ENCODE measurements at places on chromosomes 12 and 14. TPM values are rescaled to one million over a fixed set of nuclear protein-coding genes. Genes with fewer than 3 reads are reported as not detected.
A peak's percentile ranks its signal among the peaks of the same experiment; 100 is the strongest.

FOXG1 gene
- total RNA-seq = not detected

SLC17A8 gene
- not detected for total RNA-seq

- no peak overlapping the region for H3K4me3 ChIP-seq
- no peak overlapping the region for H3K27ac ChIP-seq
- no peaks in the 10 kb centered on the region for H3K36me3 ChIP-seq
- H3K27me3 ChIP-seq = no peaks in the 10 kb centered on the region
- peak; percentile 20 for DNase-seq
These were observed 98.5 kb downstream of the ADGRD1 start for GRCh38 chr12:131052063-131052781.

GRCh38 chr12:111189792-111190191 lies 179.1 kb downstream of the PHETA1 start:
- no peaks in the 10 kb centered on the region for H3K36me3 ChIP-seq
- no peaks in the 10 kb centered on the region for H3K4me1 ChIP-seq
- H3K4me3 ChIP-seq = no peak overlapping the region

FAM161B gene
- 12.3 TPM for total RNA-seq

DNA sequence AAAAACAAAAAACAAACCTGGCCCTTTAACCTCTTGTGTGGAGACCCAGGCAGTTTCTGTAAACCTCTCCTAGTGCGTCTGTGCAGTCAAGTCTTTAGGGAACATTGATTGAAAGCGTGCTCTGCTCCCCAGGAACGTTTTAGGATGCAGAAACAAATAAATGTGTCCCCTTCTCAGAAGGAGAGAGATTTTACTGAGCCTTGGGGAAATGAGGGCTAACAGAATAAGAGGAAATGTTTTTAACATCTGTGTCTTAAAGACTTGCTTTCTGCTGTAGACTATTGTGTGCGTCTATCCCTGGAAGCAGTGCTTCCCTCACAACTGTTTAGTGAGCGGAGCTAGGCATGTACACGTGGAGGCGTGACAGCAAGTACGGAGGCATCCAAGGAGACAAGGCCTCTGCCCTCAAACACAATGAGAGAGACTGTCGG lies 54.3 kb downstream of the TECPR2 start:
- H3K4me3 ChIP-seq = no peak overlapping the region
- H3K4me1 ChIP-seq = no peaks in the 10 kb centered on the region
- H3K36me3 ChIP-seq = no peaks in the 10 kb centered on the region
- no peak overlapping the region for H3K27ac ChIP-seq
- DNase-seq = no peak

CCDC177 gene
- total RNA-seq = 0.33 TPM

KCNH3 gene
- total RNA-seq = not detected

CPNE6 gene
- not detected for total RNA-seq

DNA sequence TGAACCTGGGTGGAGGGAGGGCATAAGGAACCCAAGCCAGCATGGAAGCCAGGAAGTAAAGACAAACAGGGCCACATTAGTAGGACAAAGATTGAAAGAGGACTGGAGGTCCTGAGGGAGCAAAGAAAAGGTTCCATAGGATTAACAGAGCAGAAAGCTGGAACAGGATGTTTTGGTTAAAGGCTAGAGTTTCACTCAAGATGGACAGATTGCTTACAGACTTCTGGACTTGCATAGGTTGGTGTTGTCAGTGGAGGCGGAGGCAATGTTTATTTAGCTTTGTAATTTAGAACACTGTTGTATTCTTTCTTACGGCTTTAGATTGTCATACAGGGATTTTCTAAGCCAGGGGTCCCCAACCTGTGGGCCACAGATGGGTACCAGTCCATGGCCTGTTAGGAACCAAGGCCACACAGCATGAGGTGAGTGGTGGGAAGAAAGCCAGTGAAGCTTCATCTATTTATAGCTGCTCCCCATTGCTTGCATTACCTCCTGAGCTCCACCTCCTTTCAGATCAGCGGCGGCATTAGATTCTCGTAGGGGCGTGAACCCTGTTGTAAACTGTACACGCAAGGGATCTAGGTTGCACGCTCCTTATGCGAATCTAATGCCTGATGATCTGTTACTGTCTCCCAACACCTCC lies 31.3 kb downstream of the ZNF664 start:
- H3K4me1 ChIP-seq = no peaks in the 10 kb centered on the region
- H3K27me3 ChIP-seq = no peaks in the 10 kb centered on the region
- peak overlapping the region; percentile 69 for H3K27ac ChIP-seq

DNA sequence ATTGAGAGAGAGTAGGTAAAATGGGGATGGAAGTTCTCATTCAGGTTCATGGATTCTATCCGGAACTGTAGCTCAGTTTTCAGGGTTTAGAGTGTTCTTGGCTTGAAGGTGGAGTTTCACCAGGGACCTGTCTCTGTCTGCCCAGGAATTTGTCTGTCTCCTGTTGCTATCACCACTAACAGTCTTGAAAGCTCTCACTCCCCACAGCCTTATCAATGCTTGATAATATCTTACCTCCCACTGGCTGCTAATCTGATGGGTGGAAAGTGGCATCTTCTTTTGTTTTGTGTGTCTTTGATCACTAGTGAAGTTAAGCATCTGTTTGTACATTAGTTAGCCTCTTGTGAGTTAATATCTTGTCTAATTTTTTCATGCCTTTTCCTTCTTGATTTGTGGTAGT lies 60.3 kb upstream of the TSPAN11 start:
- no peak overlapping the region for H3K27ac ChIP-seq
- H3K36me3 ChIP-seq = no peaks in the 10 kb centered on the region
- DNase-seq = no peak
- H3K27me3 ChIP-seq = no peaks in the 10 kb centered on the region
- H3K4me1 ChIP-seq = no peaks in the 10 kb centered on the region
- H3K4me3 ChIP-seq = no peak overlapping the region

SCNN1A gene
- total RNA-seq = 175 TPM

TAS2R7 gene
- not detected for total RNA-seq

ZNF385A gene
- 8.9 TPM for total RNA-seq

DNA sequence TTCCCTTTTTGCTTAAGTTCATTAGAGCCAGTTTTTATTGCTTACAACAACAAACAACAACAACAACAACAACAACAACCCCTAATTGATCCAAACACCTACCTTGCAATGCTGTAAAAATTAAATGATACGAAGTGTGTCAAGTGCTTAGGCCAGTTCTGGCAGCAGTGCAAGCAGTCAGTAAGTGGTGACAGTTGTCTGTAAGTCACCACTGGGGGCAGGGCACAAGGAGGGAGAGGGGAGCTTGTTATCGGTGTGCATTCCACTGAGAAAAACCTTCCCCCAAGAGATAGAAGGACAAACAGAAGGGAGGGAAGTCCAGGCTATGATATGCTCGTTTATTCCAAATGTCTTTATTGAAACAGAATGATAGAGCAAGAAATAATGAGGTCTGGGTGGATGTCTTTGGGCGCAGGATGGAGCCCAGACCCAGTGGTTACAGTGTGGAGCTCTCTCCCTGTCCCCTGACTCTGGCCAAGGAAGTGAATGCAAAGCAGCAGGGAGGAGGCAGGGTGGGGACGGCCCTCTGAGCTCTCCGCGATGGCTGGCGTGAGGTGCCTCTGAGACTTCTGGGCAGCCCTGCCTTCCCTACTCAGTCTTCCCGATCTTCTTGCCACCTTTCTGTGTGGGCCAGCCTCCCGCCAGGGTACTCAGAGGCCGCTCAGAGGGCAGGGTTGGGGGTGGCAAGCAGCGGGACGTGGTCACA lies 6.5 kb downstream of the SLC22A17 start:
- DNase-seq = no peak
- H3K4me3 ChIP-seq = no peak overlapping the region
- no peaks in the 10 kb centered on the region for H3K27me3 ChIP-seq
- H3K27ac ChIP-seq = no peak overlapping the region
- no peaks in the 10 kb centered on the region for H3K36me3 ChIP-seq
- no peaks in the 10 kb centered on the region for H3K4me1 ChIP-seq

DNA sequence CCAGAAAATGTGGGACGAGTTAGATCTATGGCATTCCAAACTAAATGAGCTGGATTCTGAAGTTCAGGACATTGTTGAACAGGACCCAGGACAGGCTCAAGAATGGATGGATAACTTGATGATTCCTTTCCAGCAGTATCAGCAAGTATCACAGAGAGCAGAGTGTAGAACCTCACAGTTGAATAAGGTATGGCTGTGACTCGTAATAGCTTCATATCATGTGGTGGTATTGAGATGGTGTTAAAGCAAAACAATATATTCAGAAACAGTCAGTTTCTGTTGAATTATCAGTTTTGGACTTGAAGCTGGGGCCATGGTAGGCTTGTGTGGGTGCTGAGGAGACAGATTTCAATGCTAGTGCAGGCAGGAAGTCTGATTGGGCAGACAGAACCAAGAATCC lies 213.7 kb downstream of the ESR2 start:
- no peak for DNase-seq
- no peaks in the 10 kb centered on the region for H3K36me3 ChIP-seq
- H3K4me3 ChIP-seq = no peak overlapping the region
- H3K4me1 ChIP-seq = no peaks in the 10 kb centered on the region
- H3K27ac ChIP-seq = no peak overlapping the region

KLRD1 gene
- total RNA-seq = 0.96 TPM

PTPRR gene
- total RNA-seq = 0.98 TPM

GRCh38 chr12:69511016-69511415 lies 40.8 kb downstream of the FRS2 start:
- H3K27me3 ChIP-seq = no peaks in the 10 kb centered on the region
- no peaks in the 10 kb centered on the region for H3K36me3 ChIP-seq
- DNase-seq = no peak
- no peaks in the 10 kb centered on the region for H3K4me1 ChIP-seq

L2HGDH gene
- 3.8 TPM for total RNA-seq

SPRYD4 gene
- total RNA-seq = 3.6 TPM

Data from breast epithelium (tissue), 4 donors.